DMS53 (cell line): ENCODE measurements at places on chromosomes 2 and 18.

DNA sequence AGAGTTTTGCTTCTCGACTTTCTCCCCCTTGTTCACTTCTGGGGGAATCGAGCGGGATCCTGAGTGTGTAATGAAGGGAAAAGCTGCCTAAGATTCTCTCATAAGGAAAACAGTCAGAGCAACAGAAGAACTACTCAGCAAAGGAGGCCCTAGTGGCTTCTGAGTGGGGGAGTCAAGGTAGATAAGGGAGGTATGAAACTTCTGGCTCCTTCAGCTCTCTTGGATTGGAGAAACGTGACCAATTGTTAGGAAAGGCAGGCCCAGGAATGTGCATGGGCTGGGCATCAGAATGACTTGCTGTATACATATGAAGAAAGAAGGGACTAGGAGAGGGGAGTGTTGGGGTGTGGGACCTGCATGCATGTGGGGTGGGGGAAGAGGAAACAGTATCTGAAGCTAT is 73.1 kb downstream of the KCNS3 start:
- DNase-seq, result no peak

DNA sequence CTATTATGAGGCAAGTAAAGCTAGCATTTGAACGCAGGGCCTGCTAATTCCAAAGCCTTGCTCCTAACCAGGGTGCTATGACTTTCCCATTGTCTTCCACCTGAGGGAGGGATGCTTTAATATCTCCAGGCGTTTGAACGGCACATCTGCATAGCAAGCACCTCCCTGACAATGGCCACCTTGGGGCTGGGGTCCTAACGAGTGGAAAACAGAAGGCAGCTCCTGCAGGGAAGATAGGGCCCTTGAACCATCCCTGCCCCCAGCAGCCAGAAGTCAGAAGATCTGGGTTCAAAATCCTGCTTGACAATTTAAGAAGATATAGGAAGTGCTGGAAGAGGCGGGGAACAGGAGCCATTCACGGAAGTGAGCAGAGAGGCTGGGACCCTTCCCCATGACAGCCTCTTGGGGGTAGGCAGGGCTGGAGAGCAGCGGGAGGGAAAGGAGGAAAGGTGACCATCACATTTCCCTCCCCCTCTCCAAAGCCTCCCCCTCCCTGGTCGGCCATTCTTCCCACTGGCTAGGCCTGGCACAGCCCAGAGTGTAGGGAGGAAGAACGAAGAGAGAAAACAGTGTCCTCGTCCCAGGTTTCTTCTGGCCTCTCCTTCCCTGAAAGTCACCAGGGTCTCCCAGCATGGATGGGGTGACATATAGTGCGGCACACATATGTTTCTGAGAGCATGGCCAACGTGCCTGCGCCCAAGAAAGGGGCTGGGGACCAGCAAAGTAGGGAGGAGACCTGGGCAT is 73.5 kb downstream of the EMX1 start:
- no peak for DNase-seq

GRCh38 chr2:65256054-65256453 is 28.4 kb downstream of the ACTR2 start:
- DNase-seq, result peak; percentile 17

- no peak for DNase-seq
Observed at GRCh38 chr2:226155093-226155875, 644.3 kb downstream of the IRS1 start.

GRCh38 chr2:123098619-123099018 is 926.5 kb upstream of the CNTNAP5 start:
- no peak for DNase-seq

GRCh38 chr2:5507367-5507766 is 184.8 kb upstream of the SOX11 start:
- no peak for DNase-seq

- no peak for DNase-seq
Observed at GRCh38 chr2:138626148-138626547, 124.6 kb downstream of the SPOPL start.

GRCh38 chr2:79447463-79447862 is 65.4 kb upstream of the CTNNA2 start:
- no peak for DNase-seq

DNA sequence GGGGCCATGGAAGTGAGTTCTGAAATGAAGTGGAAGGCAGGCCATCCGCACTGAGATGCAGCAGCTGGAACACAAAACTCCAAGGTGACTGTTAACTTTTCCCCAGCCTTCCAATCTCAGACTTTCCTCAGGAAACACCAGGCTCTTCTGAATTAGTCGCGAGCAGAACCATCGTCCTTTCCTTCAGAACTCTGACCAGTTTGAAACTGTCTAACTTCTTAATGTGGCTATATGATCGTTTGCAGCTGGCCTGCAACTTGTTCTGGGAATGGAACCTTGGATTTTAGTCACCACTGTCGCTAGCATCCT is 620 bp upstream of the RPL37A start:
- DNase-seq, result no peak
